ENCODE measurements at places on chromosomes 7 and 10.

DNA sequence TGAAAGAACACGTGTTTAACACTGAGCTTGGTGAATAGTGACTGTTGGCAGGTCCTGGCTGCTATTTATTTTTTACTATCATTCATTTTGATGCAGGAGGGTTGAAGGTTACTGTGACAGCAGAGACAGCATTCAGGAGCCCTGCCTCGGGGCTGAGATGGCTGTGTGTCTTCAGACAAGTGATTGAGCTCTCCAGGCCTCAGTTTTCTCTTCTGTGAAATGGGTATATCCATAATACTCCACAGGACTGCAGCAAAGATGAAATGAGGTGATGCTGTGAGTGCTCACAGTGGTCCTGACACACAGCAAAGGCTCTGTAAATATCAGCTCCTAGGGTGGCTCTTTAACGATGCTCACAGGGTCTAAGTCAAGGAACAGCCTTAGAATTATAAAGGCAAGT is 295.2 kb downstream of the GFRA1 start:
- DNase-seq: no peak

- no peak for DNase-seq
These were observed 275.2 kb downstream of the IPMK start for GRCh38 chr10:57992321-57993077.

DNA sequence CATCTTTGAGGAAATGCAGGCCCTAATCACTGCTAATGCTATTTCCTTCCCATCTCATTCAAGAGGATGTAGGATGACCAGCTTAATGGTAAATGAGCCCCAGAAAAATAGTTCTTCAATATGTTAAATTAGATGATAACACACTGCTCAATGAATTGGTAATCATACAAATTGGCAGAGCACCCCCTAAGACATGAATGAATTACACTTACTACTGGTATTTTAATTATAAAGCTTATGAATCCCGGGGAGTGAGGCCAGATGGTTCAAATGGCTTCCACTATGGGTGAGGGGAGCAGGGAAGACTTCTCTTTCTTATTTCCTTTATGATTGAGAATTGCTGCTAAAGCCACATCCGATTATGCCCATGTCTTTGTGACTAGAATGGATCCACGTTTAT is 159.2 kb upstream of the TARP start:
- no peak for DNase-seq

DNA sequence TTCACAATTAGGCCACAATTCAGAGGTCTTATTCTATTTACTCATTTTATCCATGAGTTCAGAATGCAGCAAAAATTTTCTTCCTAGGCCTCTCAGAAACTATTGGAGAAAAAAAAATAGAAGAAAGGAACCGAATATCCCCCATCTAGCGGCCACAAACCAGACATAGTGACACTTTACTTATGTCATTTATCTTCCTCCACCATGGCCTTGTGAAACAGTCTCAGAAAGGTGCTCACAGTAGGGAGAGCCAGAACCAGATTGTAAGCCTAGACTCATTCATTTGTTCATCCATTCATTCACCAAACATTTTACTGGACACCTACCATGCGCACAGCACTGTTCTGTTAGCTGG is 16.0 kb downstream of the CREB3L2 start:
- DNase-seq: no peak

DNA sequence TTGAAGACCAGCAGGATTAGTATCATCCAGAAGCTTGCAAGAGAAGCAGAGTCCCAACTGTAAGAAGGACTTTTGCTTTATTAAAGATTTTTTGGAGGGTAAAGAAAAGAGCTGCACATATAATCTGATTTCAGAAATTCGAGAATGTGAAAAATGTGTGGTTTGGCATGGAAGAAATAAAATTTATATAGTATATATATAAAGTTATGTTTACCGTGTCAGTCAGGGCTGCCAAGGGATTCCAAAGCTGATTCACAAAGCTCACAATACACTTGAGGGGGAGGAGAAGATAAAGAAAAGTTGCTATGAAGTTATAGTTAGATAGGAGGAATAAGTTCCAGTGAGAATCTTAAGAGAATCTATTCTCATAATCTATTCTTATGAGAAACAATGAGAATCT is 231.8 kb upstream of the CACNA2D1 start:
- DNase-seq: no peak

- no peak for DNase-seq
These were observed 156.8 kb upstream of the FRMD4A start for GRCh38 chr10:14487488-14487883.

- DNase-seq: no peak
These were observed 705.6 kb downstream of the PARD3 start for GRCh38 chr10:34109495-34109894.

DNA sequence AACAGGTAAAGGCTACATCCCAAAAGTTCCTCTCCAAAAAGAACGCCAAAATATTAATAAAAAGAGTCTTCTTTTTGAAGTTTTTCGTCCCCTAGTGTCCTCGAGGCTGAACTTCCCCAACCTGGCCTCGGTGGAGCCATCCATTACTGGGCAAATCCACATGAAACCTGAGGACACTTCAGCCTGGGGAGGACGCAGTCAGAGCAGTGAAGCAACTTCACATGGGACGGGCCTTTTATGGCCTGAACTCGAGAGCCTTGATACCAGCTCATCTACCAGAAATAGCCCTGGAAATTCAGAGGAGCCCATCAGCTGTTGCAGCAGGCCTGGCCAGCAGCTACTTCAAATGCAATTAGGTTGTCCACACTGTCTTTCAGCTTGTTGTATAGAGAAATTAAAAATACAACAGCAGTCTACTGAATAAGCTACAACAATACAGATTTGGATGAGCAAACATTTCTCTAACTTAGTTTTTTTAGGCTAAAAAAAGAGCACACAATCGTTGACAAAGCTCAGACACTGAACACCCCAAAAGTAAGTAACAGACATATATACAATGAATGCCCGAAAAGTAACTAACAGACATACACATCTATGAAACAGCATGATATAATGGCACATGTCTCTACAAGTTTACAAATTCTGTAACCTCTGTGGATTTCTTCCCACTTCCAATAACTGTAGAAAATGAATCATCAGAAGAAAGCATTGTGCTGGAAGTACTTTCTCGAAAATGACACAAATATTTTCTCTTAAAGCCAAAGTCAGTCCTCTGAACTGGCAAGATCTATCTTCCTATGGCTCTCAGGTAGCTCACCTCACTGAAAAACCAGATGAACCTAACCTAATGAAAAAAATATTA is at the start of gene SVIL:
SVIL (minus strand) TSS at position 208 of the 862 bp plus-strand sequence. CDS start 79,913 bp downstream, outside the sequence.
- DNase-seq: no peak

GRCh38 chr7:148747274-148747673 is 48.6 kb downstream of the CUL1 start:
- no peak for DNase-seq

- DNase-seq: no peak
These were observed 51.8 kb upstream of the CDC14C start for GRCh38 chr7:48872548-48872947.

DNA sequence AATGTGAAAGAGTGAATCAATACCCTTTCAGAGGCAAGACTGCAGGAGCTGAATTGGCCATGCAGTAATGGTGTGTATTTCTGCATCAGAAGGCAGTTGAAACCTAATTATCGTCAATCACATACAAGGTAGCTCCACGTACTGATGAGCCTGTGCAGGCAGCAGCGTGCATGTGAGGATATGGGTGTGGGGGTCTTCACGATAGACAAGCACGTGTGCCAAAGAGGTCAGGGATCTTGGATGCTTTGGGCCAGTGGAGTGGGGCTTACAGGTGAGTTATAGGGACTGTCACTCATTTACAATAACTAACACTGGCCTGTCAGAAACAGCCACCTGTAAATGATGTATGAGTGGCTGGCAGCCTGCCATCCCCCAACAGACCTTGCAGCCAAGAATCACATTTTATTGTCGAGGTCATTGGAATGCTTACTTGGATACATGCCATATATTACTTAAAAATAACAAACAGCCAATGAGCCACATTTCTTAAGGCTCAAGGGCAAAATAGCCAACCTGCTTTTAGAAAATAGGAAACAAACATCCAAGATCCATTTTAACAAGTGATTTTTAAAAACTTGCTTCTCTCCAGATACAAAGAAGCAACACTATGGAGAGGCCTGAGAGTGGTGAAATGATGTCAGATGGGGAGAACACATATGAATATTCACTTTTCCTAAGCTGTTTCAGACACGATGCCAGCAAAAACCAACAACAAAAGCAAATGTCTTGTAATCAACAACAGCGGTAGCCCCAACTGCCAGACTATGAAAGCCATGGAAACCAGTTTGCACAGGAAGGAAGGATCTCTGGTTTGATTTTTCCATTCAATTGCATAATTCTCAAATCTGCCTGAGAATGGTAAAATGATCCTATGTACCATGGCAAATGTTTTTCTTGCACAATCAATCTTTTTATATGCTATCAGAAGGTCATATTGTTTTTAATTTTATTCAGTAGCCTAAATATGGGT is 210.7 kb downstream of the SKAP2 start:
- DNase-seq: no peak

DNA sequence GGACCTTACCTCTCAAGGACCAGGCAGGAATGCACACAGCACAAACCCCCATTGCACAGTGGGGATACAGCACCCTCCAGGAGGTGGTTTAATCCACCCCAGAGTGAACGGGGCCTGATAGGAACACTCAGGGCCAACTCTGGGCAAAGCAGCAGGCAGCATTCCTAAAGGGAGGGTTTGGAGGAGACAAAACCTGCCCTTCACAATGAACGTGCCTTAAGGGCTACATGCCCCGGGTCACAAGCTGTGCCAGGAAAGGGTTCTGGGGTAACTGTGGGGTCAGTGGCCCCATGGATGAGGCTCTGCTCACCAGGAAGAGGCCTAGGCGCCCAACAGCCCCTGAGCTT is 1.1 kb downstream of the GPRIN2 start:
- DNase-seq: no peak

DNA sequence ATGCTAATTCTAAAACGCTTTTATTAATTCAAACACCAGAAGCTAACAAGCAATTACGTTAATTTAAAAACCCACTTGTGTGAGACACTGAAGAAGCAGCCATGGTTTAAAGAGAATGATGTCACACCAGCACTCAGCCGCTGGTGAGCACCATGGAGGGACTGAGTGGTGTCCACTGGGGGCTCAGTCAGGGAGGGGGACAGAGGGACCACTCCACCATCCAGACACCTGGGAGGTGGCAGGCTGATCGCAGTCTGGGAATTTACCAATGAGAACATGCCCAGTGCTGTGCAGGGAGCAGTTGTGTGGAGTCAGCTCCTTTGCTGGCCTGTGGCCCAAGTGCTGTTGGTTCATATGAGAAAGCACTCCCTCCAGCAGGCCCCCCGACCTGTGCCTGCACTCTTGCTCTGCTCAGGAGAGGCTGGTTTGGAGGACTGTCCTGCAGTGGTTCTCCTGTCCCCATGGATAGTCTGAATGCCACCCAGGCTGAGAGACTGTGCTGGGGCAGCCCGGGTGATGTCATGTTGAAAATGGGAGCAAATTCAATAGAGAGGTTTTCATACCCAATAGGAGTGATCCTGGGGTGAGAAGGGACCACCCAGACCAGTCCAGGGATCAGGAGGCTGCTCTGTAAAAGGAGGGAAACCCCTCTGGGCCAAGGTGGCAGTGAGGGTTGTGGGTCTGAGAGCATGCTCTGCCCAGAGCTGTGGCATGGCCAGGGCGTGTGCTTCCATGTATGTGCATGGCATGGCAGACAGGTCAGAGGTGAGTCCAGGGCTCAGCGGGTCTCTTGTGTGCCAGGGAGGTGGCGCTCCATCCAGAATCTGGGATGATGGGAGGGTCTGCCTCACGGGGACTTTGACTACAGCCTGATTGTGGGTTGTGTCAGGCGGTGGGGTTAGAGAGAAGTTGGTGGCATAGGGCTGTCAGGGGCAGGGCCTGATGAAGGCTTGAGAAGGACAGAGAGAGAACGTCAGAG is 12.7 kb downstream of the ADCY1 start:
- DNase-seq: no peak

- no peak for DNase-seq
These were observed 105.7 kb upstream of the FAM20C start for GRCh38 chr7:86629-87028.

Measured in activated naive CD8-positive, alpha-beta T cell treated with anti-CD3 and anti-CD28 coated beads, Interleukin-2, amount 50 U/mL, for 16 hours (primary cell).